ENCODE measurements at places on chromosomes 7 and 10. TPM values are rescaled to one million over a fixed set of nuclear protein-coding genes. Genes with fewer than 3 reads are reported as not detected.
A peak's percentile ranks its signal among the peaks of the same experiment; 100 is the strongest.

DNA sequence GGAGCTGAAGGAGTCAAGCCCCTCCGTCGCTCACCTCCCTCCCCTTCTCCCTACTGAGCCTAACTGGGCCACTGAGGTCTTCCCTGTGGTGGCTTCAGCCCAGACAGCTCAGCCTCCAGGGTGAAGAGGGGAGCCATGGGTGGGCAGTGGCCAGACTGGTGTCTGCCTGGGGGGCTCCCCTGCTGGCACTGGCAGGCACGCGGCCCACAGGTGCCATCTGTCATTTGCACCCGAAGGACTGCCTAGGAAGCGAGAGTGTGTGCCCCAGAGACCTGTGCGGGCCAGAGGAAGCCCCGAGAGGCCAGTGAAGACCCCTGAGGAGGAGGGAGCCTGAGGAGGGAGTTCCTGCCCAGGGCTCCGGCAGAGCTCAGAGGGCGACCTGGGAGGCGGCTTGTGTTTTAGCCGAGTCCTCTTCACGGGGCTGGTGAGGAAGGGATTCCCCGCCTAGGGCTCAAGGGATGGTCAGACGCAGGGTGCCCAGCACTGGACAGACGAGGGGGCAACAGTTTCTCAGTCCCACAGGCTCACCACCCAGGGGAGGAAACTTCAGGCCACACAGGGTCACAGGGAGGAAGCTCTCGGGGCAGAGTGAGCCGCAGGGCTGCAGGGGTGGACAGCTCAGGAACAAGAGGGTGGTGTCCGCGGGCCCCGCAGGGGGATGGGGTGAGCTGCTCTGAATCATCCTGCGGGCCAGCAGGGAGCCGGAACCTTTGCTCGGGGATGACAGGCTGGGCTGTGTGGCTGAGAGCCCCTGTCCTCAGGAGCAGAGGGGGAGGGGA, 76.2 kb upstream of the PPP2R2D start:
- H3K27me3 ChIP-seq: no peaks in the 10 kb centered on the region
- H3K4me3 ChIP-seq: no peak overlapping the region
- H3K27ac ChIP-seq: no peak overlapping the region

DNA sequence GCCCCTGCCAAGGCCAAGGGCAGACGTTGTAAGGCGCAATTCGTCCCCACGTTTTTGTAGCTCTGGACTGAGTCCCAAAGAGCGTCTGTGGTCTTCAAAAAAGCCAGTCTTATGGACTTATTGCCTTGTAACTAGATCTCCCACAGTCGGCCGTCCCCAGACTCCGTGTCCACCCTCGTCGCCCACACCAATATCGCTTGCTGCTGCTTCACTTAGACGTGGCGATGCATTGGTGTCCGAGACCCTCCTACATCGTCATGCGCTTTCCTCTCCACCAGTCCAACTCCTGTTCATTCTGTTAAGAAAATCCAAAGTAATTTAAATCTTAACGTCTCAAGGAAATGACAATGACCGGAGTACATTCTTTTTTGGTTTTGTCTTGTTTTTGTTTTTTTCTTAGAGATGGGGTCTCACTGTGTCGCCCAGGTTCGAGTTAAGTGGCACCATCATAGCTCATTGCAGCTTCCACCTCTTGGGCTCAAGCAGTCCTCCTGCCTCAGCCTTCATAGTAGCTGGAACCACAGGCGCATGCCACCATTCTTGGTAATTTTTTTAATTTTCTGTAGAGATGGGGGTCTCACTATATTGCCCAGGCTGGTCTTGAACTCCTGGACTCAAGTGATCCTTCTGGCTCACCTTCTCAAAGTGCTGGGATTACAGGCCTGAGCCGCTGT, 851 bp downstream of the KIFBP start:
- DNase-seq: no peak
- H3K4me1 ChIP-seq: no peaks in the 10 kb centered on the region
- H3K27me3 ChIP-seq: no peaks in the 10 kb centered on the region
- H3K4me3 ChIP-seq: peak overlapping the region; percentile 92
- H3K27ac ChIP-seq: peak overlapping the region; percentile 90
- H3K36me3 ChIP-seq: no peaks in the 10 kb centered on the region

GRCh38 chr7:2929321-2930201, 85.5 kb upstream of the GNA12 start:
- no peaks in the 10 kb centered on the region for H3K27me3 ChIP-seq
- peak; percentile 56 for DNase-seq
- H3K27ac ChIP-seq: no peak overlapping the region
- H3K36me3 ChIP-seq: no peaks in the 10 kb centered on the region
- no peaks in the 10 kb centered on the region for H3K4me1 ChIP-seq

GRCh38 chr10:572696-573095, 116.8 kb downstream of the DIP2C start:
- no peaks in the 10 kb centered on the region for H3K27me3 ChIP-seq
- no peaks in the 10 kb centered on the region for H3K36me3 ChIP-seq
- DNase-seq: no peak

GRCh38 chr10:35355971-35356724, 19.8 kb downstream of the CCNY start:
- H3K4me1 ChIP-seq: peaks cover 65% of the 10 kb centered on the region
- no peaks in the 10 kb centered on the region for H3K27me3 ChIP-seq
- no peaks in the 10 kb centered on the region for H3K36me3 ChIP-seq
- peak overlapping the region; percentile 6 for H3K27ac ChIP-seq
- no peak overlapping the region for H3K4me3 ChIP-seq

DNA sequence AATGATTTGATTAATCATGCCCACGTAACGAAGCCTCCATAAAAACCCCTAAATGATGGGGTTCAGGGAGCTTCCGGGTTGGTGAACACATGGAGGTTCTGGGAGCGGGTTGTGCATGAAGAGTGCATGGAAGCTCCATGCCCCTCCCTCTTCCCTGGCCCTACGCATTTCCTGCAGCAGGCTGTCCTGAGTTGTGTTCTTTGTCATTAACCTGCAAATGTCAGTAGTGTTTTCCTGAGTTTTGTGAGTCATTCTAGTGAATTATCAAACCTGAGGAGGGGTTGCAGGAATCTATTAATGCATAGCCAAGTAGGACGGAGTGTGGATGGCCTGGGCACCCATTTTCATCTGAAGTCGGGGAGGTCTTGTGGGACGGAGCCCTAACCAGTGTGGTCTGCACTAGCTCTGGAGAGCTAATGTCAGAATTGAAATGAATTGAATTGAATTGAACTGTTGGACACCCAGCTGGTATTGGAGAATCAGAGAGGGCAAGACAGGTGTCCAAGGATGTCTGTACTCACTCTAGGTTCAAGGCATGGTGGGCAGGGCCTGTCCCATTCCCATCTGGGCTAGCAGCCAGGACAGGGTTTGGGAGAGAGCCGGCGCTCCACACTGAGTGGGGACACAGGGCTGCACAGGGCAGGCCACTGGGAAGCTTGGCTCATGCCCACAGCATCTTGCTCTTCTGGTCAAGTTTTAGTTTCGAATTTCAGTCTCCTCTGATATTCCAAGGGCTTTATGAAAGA, 22.3 kb upstream of the ARHGAP22 start:
- no peaks in the 10 kb centered on the region for H3K27me3 ChIP-seq
- H3K36me3 ChIP-seq: no peaks in the 10 kb centered on the region
- H3K27ac ChIP-seq: no peak overlapping the region
- no peak for DNase-seq
- no peaks in the 10 kb centered on the region for H3K4me1 ChIP-seq
- no peak overlapping the region for H3K4me3 ChIP-seq

GRCh38 chr10:35165136-35165535, 38.5 kb downstream of the CREM start:
- H3K4me3 ChIP-seq: no peak overlapping the region
- no peaks in the 10 kb centered on the region for H3K4me1 ChIP-seq

- no peak for DNase-seq
- no peaks in the 10 kb centered on the region for H3K27me3 ChIP-seq
- no peaks in the 10 kb centered on the region for H3K4me1 ChIP-seq
- H3K36me3 ChIP-seq: no peaks in the 10 kb centered on the region
- no peak overlapping the region for H3K4me3 ChIP-seq
Measured at GRCh38 chr10:88048312-88048711, 184.9 kb downstream of the PTEN start.

The HHEX gene
- 3.5 TPM for total RNA-seq

DNA sequence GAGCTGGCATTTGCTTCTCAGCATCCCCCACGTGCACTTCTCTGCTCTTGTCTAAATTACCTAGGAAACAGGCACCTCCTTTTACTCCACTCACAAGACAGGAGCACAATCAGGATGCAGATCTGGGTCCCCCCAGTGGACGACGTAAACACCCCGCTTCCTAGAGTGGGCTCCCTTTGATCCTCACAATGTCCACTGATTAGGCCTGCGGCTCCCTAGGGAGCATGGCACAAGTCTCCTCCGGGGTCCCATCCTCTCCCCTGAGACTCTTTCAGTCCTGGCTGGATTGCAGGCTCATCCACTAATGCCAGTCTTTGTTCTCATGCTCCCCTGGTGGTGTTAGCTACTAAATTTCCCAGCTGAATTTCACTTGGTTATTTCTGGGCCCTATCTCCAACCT, 98.3 kb downstream of the GLI3 start:
- DNase-seq: no peak
- no peaks in the 10 kb centered on the region for H3K36me3 ChIP-seq
- H3K27ac ChIP-seq: peak overlapping the region; percentile 8
- H3K4me3 ChIP-seq: no peak overlapping the region
- peaks cover 79% of the 10 kb centered on the region for H3K4me1 ChIP-seq
- H3K27me3 ChIP-seq: no peaks in the 10 kb centered on the region

The CHN2 gene
- 12.9 TPM for total RNA-seq

DNA sequence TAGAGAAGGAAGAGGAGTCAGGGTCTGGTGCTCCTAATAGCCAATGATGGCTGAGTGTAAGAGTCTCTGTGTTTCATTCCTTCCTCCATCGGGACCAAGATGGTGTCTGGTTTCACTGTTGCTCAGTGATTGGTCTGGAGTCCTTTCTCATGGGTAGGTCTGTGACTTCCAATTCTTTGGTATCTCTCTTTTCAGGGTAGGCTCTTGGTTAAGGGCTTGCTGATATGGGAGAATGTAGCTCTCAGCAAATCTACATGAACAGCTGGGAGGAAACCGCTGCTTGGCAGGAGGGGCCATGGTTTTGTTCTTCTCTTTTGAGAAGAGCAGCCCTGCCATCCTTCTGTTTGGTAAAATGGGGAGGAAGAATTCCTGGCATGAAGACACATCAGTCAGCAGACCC, 209.1 kb upstream of the PODXL start:
- H3K27me3 ChIP-seq: no peaks in the 10 kb centered on the region
- no peaks in the 10 kb centered on the region for H3K4me1 ChIP-seq
- H3K27ac ChIP-seq: no peak overlapping the region
- no peak overlapping the region for H3K4me3 ChIP-seq
- DNase-seq: no peak

The UTF1 gene
- not detected for total RNA-seq

GRCh38 chr7:113122744-113123143, 4.4 kb upstream of the SMIM30 start:
- no peaks in the 10 kb centered on the region for H3K27me3 ChIP-seq
- H3K27ac ChIP-seq: no peak overlapping the region
- peaks cover 2% of the 10 kb centered on the region for H3K4me1 ChIP-seq
- DNase-seq: no peak
- H3K36me3 ChIP-seq: no peaks in the 10 kb centered on the region

The ANKRD61 gene
- total RNA-seq: not detected

DNA sequence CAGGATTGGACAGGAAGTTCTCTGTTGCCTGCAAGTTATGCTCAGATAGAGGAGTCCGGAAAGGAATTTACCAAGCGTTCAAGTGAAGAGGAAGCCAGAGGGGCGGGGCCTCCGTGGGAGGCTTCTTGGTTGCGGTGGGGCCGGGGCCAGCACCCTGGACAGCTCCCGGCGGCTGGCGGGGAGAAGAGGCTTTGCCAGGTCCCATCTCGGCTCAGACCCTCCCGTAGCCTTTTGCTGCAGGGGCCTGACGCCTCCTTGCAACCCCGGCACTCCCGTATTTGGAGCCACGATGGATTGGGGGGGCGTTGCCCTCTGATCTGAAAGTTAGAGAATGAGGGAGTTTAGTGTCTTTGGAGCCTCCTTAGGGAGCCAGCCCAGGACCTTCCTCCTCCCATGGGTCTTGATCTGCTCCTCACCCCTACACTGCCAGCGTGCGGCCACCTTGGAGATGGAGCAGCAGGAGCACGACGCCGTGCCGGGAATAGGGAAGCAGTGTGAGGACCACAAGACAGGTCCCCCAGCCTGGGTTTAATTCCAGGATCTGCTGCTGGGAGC, 3.1 kb upstream of the SLC18A3 start:
- H3K36me3 ChIP-seq: no peaks in the 10 kb centered on the region
- no peak for DNase-seq
- H3K4me3 ChIP-seq: no peak overlapping the region
- no peak overlapping the region for H3K27ac ChIP-seq
- peaks cover 27% of the 10 kb centered on the region for H3K4me1 ChIP-seq

DNA sequence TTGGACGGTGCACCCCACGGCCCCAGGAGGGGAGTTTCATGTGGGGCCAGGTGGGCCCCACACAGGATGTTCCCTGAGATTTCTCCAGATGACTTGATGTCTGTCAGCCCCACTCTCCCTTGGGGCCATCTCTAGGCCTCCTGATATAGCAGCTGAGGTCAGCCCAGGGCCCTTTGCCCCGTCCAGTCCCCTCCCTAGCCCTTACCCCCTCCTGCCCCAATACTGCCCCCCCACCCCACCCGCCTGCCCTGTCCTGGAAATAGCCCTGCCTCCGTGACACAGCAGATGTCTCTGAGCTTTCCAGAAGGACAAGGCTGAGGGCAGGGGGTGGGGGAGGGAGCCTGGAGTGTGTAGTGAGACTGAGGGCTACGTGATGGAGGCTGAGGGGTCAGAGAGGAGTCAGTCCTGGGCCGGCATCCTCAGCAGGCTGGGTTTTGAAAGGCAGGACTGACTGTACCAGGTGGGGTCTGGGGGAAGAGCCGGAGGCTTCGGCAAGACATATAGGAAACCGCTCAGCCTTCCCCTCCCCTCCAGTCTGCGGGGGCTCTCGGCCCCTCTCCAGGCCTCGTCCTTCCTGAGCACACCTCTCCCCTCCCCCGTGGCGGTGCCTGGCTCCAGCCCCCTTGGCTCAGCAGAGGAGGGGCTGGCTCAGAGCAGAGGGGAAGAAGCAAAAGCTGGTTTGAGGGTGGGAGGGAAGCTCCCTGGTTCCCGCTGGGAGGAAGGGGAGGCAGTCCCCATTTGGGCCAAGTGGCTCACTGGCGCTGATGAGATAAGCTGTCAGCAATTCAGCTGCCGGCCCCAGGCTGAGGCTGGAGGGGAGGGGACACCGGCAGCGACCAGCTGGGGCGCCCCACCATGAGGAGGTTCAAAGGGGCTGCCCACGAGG, 2.0 kb downstream of the FLNC start:
- H3K36me3 ChIP-seq: peaks cover 11% of the 10 kb centered on the region
- H3K4me1 ChIP-seq: peaks cover 81% of the 10 kb centered on the region
- peak overlapping the region; percentile 99 for H3K27ac ChIP-seq
- peak overlapping the region; percentile 82 for H3K4me3 ChIP-seq

DNA sequence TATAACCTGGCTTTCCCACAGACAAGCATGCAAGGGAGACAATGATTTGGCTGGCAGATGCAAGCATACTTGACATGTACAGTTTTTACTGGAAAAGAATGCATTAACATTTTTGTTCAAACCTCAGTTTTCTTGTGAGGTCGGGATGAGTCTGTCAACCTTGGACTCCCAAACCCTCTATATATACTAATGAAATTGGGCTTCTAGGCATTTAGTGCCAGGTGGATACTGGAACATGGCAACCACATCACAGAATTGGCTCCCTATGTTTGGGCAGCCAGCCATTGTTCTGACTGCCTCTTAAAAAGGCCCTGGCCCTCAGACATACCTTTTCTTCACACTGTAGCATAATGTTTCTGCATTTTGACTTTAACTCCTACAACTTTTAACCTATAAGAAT, 39.1 kb downstream of the CDK6 start:
- no peak for DNase-seq
- H3K4me3 ChIP-seq: no peak overlapping the region
- peak overlapping the region; percentile 9 for H3K27ac ChIP-seq
- peaks cover 52% of the 10 kb centered on the region for H3K4me1 ChIP-seq

The AGBL3 gene
- 1.1 TPM for total RNA-seq

- H3K36me3 ChIP-seq: no peaks in the 10 kb centered on the region
- DNase-seq: no peak
- peaks cover 57% of the 10 kb centered on the region for H3K4me1 ChIP-seq
- H3K4me3 ChIP-seq: no peak overlapping the region
Measured at GRCh38 chr10:77886795-77887355, 39.7 kb downstream of the DLG5 start.
